ENCODE measurements at places on chromosomes 1 and 21.

DNA sequence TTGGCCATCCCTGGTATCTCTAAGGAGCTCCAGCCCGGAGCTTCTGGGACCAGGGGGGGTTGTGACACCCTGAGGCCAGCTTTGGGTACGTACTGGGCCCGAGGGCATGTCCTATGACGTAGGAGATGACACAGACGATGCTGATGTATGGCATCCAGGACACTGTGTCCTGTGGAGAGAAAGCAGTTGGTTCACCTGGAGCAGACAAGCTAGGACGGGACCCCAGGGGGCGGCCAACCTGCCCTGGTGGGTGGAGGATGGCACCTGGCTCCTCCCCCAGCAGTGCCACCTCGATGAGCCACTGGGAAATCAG lies 12.1 kb upstream of the SLC2A7 start:
- no peak for DNase-seq

DNA sequence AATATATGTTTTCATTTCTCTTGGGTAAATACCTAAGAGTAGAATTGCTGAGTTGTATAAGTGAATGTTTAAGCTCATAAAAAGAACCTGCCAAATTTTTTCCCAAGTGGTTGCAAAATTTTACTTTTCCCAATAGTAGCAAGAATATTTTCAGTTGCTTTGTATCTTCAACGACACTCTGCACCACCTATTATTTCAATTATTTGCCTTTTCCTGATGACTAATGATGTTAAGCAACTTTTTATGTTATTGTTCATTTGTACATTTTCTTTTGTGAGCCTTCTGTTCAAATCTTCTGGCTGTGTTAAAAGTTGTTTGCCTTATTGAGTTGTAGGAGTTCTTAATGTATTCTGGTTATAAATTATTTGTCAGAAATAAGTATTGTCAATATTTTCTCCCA lies 299.1 kb upstream of the NRIP1 start:
- DNase-seq: peak; percentile 31

GRCh38 chr1:37149296-37149695 lies 115.0 kb upstream of the GRIK3 start:
- DNase-seq: no peak

DNA sequence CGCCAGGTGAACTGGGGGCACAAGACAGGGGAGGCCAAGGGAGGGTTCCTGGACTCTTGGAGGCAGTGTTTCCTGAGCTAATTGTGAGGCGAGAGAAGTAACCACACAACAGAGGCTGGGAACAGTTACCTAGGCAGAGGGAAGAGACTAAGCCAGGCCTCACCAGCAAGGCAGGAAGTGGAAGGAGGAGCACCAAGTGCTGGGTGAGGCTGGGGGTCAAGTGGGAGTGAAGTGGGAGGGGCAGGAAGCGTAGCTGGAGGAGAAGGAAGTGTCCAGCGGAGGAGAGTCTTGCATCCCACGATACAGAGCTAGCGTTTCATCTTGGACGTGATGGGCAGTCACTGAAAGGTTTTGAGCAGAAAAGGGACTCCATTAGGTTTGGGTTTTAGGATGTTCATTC lies 48.3 kb upstream of the CAPZB start:
- no peak for DNase-seq

DNA sequence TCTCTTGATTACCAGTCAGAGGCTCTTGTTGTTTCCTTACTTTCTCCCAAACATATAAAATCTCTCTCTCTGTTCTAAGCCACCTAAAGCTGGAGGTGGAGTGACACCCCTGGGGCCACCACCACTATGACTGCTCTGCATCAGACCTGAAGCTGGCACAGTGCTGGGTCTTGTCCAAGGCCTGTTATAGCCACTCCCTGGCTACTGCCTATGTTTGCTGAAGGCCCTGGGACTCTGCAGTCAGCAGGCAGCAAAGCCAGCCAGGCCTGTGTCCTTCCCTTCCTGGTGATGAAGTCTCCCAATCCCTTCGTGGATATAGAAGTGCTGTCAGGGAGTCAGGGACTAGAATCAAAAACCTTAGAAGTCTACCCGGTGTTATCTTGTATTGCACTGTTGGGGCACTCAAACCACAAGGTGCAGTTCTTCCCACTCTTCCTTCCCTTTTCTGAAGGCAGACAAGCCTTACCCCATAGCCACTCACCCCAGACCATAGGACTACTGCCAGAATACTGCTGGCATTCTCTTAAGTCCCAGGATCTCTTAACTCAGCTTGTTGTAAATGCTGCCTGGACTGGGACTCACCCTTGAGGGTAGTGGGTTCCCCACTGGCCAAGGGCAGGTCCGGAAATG lies 103.1 kb downstream of the RPS6KC1 start:
- no peak for DNase-seq

- no peak for DNase-seq
Observed at GRCh38 chr21:32472890-32473765, 60.6 kb downstream of the EVA1C start.

- no peak for DNase-seq
Observed at GRCh38 chr1:197807216-197807615, 31.9 kb upstream of the DENND1B start.

GRCh38 chr1:206496131-206496793 lies 11.1 kb upstream of the RASSF5 start:
- DNase-seq: no peak

GRCh38 chr1:230073371-230074035 lies 6.5 kb downstream of the GALNT2 start:
- peak; percentile 61 for DNase-seq

DNA sequence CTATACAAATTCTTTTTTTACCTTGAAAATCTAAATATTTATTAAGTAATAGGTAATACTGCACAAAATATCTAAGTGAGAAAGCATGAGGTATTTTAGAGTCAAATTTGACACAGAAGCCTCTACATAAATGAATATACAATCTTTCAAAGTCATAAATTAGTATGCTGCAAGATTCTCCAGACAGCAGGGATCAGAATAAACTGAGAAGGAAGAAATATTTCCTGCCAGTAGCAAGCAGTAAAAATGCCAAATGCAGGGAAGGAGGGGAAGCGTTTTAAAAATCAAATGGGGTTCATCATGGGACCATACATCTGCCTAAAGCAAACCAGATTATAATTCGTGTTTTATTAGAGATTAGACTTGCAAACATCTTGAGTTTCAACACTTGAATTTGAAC lies 18.9 kb downstream of the COLGALT2 start:
- DNase-seq: no peak

GRCh38 chr1:163472651-163473248 lies 151.0 kb downstream of the NUF2 start:
- DNase-seq: no peak

GRCh38 chr1:84299536-84300170 lies 1.9 kb upstream of the SAMD13 start:
- no peak for DNase-seq

DNA sequence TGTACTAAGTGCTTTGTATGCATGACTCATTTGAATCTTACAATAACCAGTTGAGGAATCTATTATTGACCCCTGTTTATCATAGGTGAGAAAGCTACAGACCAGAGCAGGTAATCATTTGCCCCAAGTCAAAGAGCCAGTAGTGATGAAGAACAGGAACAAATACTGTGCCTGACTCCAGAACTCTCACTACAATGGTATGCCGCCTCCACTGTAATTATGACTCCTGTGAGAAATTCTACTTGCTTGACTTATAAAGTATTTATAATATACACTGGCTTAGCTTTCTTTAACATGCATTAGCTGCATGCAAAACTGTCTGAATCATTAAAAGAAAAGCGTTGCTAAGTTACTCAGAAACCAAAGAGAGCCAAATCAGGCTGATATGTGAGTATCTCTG lies 92.6 kb downstream of the ZNF281 start:
- DNase-seq: peak; percentile 78

DNA sequence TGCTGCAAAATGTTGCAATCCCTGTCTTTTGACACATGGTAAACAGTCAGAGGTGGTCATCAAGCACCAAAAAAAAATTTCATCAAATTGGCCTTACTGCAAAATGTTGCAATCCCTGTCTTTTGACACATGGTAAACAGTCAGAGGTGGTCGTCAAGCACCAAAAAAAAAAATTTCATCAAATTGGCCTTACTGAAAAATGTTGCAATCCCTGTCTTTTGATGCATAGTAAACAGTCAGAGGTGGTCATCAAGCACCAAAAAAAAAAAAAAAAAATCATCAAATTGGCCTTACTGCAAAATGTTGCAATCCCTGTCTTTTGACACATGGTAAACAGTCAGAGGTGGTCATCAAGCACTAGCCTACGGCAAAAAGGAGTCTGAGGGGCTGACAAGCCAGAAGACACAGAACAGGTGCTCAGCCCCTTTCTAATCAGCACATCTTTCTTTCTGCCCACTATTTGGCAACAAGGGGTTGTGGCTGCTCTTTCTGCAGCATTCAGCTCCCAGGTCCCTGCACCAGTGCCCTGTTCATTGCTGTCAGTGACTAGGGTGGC lies 223.8 kb downstream of the KCNH1 start:
- DNase-seq: peak; percentile 7

DNA sequence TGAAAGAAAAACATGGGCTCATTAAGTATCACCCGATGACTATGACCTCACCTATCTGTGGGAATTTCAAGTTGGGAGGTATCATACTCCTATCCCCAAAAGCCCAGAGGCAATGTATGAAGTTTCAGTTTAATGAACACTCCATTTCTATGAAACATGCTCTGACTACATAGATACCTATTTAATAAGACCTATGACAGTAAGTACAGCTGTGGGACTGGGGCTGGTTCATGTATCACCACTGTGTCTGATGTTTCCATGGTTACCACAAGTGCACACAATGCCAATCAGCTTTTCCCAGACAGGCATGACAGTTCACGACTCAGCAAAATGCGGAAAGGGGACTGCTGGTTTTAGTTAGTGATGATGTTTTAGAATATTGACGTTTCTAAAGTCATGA lies 167.7 kb downstream of the SIPA1L2 start:
- peak; percentile 22 for DNase-seq

GRCh38 chr1:94095744-94096469 lies 25.0 kb downstream of the ABCA4 start:
- no peak for DNase-seq

- no peak for DNase-seq
Observed at GRCh38 chr1:154295408-154296235, 23.2 kb downstream of the HAX1 start.

- DNase-seq: no peak
Observed at GRCh38 chr1:193339401-193339800, 153.0 kb upstream of the B3GALT2 start.

GRCh38 chr1:198893763-198894444 lies 255.1 kb downstream of the PTPRC start:
- no peak for DNase-seq

DNA sequence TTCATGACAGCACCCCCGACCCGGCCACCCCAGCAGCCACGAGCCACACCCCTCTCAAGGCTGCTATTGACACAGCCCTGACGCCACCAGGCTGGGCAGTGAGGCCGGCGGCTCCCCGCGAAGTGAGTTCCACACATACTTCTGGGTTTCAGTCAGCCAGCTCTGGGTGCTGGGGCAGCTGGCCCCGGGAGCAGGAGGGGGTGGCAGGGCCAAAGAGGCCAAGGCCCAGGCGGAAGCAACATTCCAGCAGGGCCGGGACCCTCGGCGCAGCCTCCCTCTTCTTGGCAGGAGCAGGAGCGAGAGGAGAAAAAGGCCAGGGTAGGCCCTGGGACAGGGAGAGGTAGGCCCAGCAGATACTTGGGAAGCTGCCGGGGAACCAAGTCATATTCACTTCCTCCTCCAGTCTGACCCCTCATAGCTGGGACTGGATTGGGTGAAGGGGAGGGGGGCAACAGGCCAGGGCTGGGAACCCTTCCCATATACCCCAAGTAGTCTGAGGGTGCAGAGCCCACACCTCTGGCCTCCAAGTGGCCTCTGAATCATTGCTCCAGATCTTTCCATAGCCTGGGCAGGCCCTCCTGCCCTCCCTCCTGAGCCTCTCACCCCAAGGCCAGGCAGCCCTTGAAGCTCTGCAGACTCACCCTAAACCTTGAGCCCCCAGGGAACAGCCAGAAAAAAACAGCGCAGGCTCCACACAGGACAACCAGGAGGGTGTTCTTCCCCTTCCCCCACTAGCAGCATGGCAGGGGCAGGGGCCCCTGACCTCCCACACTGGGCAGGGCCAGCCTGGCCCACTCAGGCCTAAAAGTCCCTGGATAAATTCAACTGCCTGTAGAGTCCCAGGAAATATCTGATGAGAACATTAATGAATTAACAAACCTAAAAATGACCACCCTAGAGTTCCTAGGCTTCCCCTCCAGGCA lies 5.7 kb downstream of the HSPG2 start:
- DNase-seq: peak; percentile 85

- no peak for DNase-seq
Observed at GRCh38 chr1:233677690-233678354, 63.9 kb downstream of the KCNK1 start.

- DNase-seq: no peak
Observed at GRCh38 chr1:247822060-247822459, 1.9 kb downstream of the OR14A16 start.

DNA sequence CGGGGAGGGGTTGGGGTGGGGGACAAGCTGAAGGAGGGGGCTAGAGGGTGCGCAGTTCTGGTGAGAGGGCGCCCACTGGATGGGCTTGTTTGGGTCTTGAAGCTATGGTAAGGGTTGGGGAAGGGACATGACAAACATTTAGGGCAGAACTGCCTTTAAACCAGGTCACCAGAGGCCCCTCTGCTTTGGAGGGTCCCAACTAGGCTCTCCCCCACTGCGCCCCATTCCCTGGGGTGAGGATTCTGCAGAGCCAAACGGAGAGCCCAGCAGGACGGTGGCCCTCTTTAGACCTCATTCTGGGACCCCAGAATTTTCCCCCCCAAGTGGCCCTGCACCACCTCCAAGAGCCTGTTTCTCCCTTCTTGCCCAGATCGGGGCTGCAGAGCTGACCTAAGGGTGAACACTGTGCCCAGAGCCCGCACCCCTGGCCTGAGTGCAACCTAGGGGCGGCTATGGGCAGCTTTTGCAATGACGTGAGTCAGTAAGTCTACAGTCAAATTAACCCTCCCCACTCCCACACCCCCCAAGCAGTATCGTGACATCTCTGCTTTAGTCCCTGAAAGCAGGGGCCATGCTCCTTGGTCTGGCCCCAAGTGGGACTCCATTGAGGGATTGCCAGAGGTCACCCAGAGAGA lies 593.8 kb downstream of the MATN1 start:
- no peak for DNase-seq

GRCh38 chr1:183877053-183877720 lies 72.3 kb downstream of the RGL1 start:
- DNase-seq: peak; percentile 60

DNA sequence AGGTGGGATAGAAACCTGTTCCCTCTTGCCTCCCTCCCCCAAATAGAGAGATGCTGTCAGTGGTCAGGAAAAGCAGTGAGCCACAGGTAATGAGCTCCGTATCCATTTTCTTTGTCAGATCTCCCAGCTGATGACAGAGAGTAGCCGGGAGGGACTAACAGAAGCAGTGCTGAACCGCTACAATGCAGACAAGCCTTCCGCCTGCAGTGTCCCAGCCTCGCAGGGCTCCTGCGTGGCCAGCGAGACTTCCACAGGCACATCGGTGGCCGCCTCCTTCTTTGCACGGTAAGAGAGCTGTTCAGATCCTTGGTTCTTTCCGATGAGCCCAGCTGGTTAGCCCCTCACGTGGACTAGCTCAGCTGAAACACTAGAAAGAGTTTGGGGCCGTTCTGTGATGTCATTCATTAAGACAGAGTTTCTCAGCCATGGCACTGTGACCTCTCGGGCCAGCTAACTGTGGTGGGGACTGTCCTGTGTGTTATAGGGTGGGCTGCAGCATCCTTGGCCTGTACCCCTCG lies 264.7 kb downstream of the KIF26B start:
- DNase-seq: no peak

Data from amniotic epithelial cell (primary cell).